ENCODE measurements at places on chromosomes 1 and 21.

DNA sequence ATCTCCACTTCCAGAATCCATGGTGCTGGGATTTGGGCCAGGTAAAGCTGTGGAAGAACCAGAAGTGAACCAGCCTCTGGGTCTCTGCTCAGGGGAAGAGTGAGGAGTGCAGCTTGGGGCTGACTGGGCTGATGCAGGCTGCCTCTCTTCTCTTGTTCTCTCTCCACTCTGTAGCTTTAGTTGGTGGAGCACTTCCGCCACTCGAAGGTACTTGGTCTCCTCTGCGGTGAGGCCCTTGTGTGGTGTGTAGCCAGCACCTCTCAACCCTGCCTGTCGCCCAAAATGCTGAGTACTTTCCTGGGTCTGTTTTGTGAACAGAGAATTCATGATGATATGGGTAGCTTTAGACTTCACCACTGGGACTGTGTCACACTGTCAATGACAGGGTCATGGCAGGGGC, 63.2 kb downstream of the URB2 start:
- no peak for DNase-seq

DNA sequence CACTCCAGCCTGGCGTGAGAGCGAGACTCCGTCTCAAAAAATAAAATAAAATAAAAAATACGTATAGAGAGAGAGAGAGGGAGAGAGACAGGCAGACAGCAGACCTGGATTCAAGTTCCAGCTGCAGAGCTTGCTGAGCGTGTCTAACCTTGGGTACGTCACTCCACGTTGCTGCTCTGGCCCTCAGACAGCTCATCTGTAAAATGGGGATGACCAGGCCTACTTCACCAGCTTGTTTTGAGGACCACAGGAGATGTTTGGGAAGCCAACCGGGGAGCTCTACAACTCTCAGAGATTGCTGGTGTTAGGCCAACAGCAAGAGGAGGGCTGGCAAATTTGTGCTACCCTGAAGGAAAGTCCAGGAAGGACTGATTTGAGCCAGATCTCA, 499 bp upstream of the TRAF5 start:
- no peak for DNase-seq

GRCh38 chr1:180358649-180359048, 128.6 kb downstream of the LHX4 start:
- no peak for DNase-seq

GRCh38 chr1:232123775-232124659, 497.4 kb downstream of the DISC1 start:
- no peak for DNase-seq

DNA sequence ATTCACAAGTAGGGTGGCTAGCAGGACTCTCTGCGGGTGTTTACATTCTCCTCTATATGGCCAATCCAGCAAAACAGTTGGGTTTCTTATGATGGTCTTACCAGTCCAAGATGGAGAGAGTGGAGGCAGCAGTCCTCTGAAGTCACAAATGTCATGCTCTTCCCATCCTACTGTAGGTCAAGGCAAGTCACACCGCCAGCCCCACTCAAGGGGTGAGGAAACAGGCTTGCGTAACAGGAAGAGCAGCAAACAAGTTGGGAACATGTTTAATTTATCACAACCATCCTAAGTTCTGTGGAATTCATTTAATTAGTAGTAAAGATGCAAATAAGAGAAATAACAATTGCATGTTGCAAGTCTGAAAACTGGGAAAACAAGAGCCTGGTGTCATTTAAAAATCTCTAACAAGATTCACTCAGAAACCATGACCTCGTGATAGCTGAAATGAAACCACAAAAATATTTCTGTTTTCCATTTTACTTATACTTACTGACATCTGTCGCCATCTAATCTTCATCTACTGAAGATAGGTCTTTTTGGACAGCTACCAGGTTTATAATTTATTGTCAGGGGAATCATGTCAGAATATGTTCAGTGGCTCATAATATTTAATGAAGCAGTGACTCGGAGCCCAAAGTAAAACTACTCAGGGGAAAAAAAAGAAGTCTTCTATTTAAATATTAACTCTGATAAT, 349.1 kb upstream of the FMN2 start:
- DNase-seq = no peak

DNA sequence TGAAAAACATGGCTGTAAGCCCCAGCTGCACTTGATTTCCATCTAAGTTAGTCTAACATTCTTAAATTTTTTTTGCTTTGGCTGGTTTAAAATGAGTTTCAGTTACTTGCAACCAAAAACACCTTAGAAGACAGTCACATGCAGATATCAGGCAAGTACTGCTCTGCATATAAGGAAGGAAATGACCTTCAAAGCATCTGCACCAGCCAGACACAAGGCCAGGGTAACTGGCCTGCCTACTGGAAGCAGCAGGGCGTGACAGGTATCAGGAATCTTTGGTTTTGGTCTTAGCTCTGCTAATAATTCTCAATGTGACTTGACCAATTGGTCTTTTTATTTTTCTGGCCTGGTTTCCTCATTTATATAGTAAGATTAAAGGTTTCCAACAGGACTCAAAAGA, 33.5 kb downstream of the SCYL3 start:
- no peak for DNase-seq

DNA sequence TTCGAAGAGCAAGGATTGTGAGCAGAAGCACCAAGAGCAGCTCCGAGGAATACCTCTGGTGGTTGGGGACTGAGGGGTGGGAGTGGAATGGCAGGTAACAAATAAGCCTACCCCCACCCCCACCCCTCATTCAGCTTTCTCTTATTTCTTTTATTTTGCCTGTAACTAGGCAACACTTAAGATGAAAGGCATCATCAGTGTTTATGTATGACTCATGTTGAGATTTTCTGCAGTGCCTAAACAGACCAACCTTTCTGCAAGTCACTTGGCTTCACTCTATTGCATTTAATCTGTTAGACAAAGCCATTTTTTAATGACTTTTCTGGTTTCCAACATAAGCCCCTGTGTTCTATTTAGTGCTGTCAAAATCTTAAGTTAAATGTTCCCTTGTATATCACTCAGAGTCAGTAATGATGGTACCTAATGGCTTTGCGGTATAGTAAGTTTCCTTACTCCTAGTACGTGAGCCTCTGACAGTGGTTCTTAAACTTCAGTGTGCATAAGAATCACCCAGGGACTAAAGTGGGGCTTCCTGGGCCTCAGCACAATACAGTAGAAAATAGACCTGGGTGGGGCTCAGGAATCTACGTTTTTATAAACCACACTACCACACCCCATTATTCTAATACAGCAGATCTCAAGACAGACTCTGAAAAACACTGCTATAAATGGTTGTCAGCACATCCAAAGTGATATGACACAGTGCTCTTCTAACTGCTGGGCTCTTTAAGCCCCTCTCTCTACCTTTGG, 19.9 kb downstream of the CASQ2 start:
- DNase-seq = no peak

DNA sequence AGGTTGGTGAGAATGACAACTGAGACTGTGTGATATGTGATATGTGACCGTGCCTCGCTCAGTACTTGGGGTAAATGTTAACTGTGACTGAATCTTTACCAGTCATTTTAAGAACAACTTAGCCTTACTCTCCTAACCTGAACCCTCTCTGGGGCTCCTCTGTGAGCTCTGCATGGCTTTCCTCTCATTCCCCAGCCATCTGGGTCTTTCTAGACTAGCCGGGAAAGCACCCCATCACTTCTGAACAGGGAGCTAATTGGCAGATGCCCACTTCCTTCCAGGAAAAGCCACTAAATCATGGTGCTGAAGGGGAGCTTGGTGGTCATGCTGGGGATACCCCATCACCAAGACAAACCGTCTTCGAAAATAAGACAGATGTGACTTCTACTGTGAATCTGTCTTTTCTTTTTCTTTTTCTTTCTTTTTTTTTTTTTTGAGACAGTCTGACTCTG, 16.5 kb upstream of the FOXO6 start:
- no peak for DNase-seq

DNA sequence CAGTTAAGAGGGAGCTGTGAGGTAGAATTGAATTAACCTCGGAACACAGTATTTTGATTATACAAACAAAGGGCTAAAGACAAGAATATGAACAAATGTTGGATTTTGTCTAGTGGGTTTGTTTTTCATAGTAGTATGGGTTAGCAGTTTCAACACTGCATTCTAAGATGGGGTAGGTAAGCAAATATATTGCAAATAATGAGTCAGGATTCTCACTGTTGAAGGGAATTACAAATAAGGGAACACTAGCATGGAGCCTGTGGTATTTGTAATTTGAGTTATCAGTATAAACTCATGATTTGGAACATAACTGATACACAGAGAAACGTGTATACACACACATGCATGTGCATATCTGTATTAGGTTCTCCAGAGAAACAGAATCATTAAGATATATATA, 44.5 kb downstream of the CD55 start:
- no peak for DNase-seq

GRCh38 chr1:53946252-53947171, at the start of gene LRRC42:
Gene LRRC42, plus strand, starts transcription at chr1:53946350. Its CDS starts 5,650 bp downstream, at chr1:53952000.
- DNase-seq = no peak

GRCh38 chr1:220203816-220204215, 68.4 kb downstream of the RAB3GAP2 start:
- DNase-seq = no peak

GRCh38 chr1:64514197-64514765, 44.4 kb downstream of the CACHD1 start:
- no peak for DNase-seq

DNA sequence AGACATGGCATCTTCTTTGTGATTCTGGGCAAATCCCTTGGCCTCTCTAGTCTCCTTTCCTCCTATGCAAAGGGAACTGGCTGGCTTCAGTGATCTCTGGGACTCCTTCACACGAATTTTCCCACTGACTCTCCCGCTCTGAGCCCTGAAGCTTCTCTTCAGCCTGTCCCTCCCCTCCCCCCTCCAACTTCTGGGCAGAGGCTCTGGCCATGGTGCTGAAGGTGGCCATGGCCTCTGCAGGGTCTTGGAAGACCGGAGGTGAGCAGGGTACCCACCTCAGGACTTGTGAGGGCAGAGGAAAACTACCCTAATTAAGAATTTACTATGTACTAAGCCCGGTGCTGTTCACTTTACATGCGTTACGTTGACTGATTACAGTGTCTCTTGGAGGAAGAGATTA, 29.4 kb upstream of the POU3F1 start:
- no peak for DNase-seq

DNA sequence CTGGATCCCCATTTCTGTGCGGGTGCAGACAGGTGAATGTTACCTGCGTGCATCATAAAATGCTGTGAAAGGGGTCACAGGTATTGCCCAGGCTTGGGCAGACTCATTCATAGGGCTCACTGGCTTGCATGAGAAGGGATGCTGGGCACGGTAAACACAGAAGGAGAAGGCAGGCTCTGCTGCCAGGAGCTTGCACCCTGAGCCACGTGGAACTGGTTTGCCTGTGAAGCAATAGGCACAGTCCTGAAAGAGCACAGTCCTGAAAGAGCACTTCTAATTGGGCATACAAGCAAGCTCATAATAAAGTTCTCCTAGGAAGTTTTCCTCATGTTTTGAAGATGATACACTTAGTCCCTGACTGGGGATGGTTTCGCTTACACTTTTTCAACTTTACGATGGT, 40.9 kb downstream of the GALNT2 start:
- DNase-seq = no peak

DNA sequence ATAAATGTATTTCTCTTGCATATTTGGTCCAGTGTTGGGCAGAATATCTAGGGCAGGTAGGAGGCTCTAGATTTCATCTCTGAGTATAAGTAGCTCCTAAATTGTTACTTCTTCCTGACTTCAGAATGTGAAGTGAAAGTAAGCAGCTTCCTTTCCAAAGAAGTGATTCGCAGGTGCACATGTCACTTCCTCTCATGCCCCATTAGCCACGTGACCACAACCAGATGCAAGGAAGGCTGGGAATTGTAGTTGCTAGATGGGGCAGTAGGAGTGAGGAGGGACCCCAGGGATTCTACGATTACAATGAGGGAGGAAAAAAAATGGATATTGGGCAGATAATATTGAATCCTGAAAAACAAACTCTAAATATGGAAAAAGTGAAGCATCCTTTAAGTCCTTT, 113.2 kb upstream of the CYYR1 start:
- DNase-seq = no peak

- no peak for DNase-seq
Observed at GRCh38 chr1:188930382-188930781, 1547.3 kb downstream of the BRINP3 start.

DNA sequence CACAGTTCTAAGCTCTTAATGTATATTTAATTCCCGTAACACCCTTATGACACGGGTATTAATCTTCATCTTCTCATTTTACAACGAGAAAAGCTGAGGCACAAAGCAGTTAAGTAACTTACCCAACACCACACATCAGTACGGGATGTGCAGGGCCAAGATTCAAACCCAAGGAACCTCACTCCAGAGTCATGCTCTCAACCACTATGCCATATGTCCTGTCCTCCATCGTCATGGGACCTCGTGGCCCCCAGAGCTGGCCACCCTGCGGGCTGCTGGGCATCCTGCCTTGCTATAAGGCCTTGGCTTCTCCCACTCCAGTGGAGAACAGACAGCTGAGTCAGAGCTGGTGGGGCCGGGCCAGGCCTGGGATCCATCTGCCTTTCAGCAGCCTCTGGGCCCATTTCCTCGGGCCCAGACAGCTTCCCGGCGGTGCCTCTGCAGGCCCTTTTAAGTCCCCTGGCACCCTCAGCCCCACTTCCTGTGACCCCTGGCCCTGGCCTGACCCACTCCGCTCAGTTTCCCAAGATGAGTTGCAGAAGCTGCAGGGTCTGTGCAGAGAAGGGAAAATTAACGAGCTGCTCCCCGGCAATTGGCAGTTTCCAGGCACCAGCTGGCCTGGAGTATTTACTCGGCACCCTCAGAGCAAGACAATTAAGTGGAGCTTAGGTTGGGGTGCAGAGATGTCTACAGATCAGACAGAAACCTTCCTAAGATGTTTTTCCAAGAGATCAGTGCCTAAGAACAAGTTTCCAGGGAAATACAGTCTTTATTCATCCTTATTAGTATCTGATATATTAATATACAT, 98.2 kb downstream of the EPHB2 start:
- no peak for DNase-seq

DNA sequence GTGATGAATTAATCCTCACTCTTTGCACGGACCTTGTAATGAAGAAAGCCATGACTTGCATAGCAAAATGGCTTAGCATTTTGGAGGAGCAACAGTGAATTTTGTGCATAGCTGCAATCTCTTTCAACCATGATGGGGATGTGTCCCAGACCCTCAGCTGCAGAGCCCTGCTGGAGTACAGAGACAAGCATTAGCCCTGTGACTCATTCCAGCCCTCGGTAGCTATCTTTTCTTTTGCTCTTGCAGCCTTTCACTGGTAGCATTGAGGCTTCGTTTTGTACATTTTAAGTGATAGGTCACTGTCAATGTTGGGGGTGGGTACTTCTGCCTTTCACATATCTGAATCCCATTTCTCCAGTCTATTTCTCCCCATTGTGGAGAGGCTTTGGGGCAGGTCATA, 58.4 kb downstream of the SLC35F3 start:
- DNase-seq = no peak

DNA sequence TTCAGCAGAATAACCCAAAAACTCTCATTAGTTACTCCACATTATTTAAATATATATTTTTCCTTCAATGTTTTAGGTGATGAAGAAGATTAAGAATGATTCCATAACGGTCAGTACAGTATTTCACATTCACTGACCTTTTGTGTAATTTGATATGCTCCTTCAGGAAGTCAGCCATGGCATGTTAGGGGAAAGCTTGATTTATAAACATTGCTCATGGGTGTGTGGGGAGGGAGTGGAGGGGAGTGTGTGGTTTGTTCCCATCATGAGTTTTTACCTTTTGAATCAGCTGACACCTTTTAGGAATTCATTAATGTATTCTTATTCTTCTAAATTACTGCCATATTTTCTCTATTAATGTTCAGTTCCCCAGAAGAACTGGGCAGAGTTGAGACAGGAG, 240.2 kb downstream of the ATG4C start:
- no peak for DNase-seq
